Subcutaneous adipose tissue (tissue), 4 donors: ENCODE measurements at places on chromosomes 6 and 20. TPM values are rescaled to one million over a fixed set of nuclear protein-coding genes. Genes with fewer than 3 reads are reported as not detected.

SLC16A10 gene
- total RNA-seq = 4.5 TPM

EMILIN3 gene
- not detected for total RNA-seq

SLC44A4 gene
- total RNA-seq = 0.51 TPM

SLC26A8 gene
- total RNA-seq = not detected

HEY2 gene
- 2.1 TPM for total RNA-seq
